Vagina (tissue), 2 donors: ENCODE measurements at places on chromosomes 4 and X.

DNA sequence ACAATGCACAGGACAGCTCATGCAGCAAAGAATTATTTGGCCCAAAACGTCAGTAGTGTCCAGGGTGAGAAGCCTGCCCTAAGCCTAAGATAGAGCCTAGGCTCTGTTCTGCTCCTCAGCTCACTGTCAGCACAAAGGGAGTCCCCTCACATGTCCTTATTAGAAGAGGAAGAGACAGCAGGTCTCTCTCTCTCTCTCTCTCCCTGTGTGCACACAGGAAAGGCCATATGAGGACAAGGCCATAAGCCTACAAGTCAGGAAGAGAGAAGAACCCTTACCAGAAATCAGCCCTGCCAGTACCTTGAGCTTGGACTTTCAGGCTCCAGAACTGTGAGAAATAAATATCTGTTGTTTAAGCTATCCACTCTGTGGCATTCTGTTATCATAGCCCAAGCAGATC is 20.4 kb downstream of the FAM184B start:
- DNase-seq, result no peak

DNA sequence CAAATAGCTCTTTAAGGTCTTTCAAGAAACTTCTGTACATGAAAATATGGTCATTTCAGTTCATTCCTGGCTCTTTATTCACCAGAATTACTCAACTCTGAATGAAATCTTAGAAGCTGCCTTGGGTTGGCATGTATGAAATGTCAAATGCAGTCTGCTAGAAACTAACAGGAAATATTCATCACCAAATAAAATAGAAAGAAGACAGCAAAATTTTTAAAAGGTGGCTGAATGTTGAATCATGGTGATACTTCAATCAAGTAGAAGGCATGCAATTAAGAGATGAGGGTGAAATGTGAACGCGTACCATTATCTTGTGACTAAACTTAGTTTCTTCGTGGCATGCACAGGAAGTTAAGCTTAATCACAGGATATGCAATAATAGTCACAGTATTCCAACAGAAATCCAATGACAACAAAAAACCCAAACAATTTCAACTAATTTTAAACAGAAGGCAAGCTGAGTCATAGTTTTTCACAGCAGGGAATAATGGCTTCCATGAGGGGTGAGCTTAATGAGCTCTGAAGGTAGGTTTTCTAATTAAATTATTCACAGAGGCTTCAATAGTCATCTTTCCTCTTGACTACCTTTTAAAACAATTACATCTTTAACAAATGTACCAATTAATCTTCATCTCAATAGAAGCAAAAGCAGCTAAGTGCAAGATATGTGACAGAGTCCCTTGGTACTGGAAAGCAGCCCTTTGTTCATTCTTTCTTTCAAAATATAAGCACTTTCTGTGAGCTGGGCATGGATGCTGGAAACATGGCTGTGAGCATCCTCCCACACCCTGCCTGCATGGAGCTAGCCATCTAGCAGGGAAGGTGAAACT is 44.5 kb downstream of the SCFD2 start:
- DNase-seq, result no peak

DNA sequence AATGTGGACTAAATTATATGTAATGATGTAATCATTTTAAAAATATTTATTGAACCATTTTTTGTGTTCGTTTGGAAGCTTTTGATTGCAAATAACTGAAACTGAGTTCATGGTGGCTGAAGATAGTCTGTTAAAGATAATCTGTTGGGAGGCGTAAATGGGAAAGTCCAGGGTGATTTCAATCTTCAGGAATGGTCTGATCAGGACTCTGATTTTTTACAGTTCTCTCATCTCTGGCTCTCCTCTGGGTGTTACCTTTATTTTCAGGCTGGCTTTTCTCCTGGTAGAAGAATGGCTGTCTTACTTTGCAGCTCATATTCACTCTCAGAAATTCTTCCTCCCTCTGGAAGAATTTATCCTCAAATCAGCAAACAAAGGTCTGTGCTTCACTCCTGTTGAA is 199.0 kb upstream of the LEF1 start:
- DNase-seq, result no peak

- no peak for DNase-seq
Measured at GRCh38 chrX:14083783-14084182, 54.1 kb upstream of the GEMIN8 start.

GRCh38 chr4:15668566-15669435 is 12.8 kb upstream of the FAM200B start:
- DNase-seq, result no peak

GRCh38 chr4:140281828-140282552 is 91.5 kb upstream of the SCOC start:
- DNase-seq, result no peak

DNA sequence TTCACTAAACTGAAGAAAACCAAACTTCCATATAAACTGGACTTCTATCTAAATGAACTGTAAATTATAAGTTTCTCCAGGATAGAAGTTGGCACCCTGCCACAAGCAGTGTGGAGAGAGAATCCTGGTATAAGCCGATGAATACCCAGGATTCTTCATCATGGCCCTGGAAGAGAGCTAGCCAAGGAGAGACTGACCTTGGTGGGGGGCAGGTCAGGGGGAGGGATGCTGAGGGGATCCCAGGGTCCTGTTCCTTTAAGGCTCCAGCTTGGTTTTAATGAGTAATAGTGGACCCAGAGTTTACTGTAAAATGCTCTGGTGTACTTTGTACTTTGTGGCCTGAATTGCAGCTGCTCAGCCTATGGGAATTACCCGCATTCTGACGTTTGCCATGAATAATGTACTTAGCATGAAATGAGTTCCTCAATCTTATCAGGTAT is 16.9 kb downstream of the RASSF6 start:
- no peak for DNase-seq

DNA sequence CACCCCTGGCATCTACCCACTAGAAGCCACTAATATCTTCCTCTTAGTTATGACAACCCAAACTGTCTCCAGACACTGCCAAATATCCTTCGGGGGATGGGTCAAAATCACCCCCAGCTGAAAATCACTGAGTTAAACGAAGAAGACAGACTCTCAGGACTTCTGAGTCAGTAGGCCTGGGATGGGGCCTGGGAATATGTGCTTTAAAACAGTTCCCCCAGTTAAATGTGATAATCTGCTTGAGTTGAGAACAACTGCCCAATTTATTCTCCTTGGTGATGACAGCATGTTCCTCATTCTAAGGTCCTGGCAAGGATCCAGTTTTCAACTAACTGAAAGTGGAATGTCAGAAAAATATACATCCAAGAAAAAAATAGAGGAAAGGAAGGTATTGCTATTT is 52.4 kb downstream of the CBLL2 start:
- no peak for DNase-seq

GRCh38 chr4:168162604-168163003 is 70.3 kb downstream of the ANXA10 start:
- DNase-seq, result no peak

DNA sequence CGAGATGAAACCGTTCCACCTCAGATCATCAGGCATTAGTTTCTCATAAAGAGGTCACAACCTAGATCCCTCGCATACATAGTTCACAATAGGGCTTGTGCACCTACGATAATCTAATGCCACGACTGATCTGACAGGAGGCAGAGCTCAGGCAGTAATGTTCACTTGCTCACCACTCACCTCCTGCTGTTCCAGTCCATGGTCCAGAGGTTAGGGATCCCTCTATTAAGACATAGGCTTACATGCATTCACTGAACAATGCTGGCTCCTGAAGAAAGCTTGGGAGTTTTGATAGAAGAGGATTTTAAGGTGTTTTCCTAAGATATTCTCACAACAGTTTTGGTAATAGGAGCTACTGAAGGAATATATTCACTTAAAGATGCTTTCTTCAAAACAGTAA is 236.1 kb upstream of the FTHL17 start:
- DNase-seq, result no peak

DNA sequence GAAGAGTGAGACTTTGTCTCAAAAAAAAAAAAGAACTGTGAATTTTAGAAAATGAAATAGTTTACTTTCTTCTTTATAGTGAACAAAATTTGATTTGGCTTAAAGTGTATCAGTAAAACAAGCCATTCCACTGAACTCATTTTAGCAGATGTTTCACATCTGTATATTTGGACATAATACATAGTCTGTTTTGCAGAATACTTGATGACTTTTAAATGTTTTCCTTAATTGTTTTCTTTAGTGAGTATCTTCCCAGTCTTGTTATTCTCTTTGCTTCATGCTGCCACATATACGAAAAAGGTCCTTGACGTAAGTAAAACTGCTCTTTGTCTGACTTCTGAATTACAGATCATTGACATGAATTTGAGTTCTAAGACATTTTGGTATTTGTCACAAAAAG is 8.3 kb downstream of the TMEM33 start:
- no peak for DNase-seq

DNA sequence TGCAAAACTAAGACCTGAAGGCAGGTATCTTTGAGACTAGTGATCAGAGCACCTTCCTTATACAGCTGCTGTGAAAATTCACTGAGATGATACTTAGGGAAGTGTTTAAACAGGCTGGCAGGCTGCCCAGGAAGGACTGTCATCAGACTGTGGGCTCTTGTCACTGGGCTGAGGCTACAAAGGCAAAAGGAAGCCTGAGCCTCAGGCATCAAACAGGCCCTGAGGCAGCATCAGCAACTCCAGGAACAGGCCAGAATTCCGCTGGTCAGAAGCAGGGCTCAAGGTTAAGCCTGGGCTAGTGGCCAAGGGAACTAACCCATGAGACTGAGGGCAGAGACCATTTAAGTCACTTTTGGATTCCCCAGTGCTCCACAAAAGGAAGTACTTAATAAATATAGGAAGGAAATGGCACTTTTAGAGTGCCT is 12.8 kb downstream of the PJA1 start:
- peak; percentile 72 for DNase-seq

DNA sequence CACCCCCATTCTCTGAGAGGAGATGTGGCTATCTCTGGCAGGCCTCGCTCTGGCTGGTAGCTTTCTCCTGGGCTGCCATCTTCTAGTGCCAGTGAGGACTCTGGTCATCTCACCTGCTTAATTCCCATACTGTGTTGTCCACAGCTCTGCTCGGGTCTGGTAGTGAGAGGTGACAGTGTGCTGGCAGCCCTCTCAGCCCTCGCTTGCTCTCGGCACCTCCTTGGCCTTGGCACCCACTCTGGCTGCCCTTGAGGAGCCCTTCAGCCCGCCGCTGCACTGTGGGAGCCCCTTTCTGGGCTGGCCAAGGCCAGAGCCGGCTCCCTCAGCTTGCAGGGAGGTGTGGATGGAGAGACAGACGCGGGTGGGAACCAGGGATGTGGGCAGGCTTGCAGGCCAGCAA is 52.7 kb downstream of the CPLX1 start:
- no peak for DNase-seq

GRCh38 chrX:108224218-108224617 is 132.6 kb downstream of the ATG4A start:
- no peak for DNase-seq

GRCh38 chr4:75142850-75143249 is 209.9 kb downstream of the PARM1 start:
- no peak for DNase-seq

DNA sequence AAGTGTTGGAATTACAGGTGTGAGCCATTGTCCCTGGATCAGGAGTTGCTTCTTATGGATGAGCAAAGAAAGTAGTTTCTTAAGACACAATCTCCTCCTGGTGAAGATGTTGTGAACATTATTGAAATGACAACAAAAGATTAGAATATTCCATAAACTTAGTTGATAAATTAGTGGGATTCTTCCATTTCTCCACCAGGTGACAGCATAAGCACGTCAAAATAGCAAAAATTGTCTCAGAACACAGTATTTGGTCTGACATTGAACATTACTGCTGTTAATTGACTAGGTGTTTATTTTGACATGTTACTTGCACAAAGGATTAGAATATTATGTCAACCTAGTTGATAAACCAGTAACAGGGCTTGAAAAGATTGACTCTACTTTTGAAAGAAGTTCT is 21.6 kb downstream of the CLDN34 start:
- DNase-seq, result no peak

DNA sequence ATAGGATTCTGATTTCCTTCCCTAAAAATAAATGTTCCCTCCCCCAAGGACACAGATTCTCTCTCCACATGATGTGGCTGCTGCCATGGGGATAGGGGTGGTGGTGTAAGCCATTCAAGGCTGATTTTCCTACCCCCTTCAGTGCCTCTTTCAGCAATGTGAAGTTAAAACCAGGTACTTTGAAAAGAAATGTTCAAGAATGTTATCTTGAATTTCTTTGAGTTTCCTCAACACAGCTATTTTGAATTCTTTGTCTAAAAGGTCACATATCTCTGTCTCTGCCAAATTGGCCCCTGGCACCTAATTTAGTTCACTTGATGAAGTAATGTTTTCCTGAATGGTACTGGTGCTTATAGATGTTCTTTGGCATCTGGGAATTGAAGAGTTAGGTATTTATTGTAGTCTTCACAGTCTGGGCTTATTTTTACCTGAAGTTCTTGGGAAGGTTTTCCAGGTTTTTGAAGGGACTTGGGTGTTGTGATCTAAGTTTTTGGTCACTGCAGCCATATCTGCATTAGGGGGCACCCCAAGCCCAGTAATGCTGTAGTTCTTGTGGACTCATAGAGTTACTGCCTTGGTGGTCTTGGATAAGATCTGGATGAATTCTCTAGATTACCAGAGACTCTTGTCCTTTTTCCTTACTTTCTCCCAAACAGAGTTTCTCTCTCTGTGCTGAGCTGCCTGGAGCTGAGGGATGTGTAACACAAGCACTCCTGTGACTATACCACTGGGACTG is 7.6 kb upstream of the DIPK2B start:
- DNase-seq, result no peak

- DNase-seq, result no peak
Measured at GRCh38 chr4:174365018-174365587, 81.4 kb downstream of the CEP44 start.

DNA sequence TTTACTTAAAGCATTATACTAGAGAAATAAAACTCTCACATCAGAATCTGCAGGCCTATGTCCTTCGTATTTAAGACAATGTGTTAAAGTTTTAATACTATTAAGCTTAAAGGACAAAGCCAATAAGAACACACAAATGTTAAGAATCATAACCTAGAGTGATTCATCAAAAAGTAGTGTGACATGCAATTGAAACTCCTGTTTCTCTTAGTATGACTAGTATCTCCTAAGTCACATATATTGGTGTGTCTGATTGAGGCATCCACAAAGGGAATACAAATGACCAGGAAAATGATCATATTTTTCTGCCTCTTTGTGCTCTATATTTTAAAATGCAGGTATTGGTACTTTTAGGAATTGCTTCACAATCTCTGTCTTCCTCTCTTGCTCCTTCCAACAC is 23.8 kb downstream of the GPRASP3 start:
- DNase-seq, result no peak

GRCh38 chr4:151862766-151863165 is 102.0 kb upstream of the GATB start:
- DNase-seq, result no peak

DNA sequence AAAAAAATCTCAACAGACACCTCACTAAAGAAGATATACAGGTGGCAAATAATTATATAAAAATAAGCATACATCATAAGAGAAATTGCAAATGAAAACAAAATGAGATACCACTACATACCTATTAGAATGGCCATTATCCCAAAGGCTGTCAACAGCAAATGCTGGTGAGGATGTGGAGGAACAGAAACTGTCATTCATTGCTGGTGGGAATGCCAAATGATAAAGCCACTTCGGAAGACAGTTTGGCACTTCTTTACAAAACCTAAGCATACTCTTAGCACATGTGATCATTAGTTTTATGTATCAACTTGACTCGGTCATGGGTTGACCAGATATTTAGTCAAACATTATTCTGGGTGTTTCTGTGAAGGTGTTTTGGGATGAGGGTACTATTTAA is 13.5 kb upstream of the MANBA start:
- DNase-seq, result no peak
